ENCODE measurements at places on chromosomes 2 and 18. TPM values are rescaled to one million over a fixed set of nuclear protein-coding genes. Genes with fewer than 3 reads are reported as not detected.

IL36RN gene
- total RNA-seq: not detected

ASXL3 gene
- total RNA-seq: 16.3 TPM

GRCh38 chr2:181462033-181462432, 4.8 kb downstream of the ITGA4 start:
- H3K4me3 ChIP-seq: no peak overlapping the region
- H3K4me1 ChIP-seq: no peaks in the 10 kb centered on the region
- peaks cover 15% of the 10 kb centered on the region for H3K27me3 ChIP-seq
- no peak overlapping the region for H3K27ac ChIP-seq
- no peak for DNase-seq
- no peaks in the 10 kb centered on the region for H3K36me3 ChIP-seq

DNA sequence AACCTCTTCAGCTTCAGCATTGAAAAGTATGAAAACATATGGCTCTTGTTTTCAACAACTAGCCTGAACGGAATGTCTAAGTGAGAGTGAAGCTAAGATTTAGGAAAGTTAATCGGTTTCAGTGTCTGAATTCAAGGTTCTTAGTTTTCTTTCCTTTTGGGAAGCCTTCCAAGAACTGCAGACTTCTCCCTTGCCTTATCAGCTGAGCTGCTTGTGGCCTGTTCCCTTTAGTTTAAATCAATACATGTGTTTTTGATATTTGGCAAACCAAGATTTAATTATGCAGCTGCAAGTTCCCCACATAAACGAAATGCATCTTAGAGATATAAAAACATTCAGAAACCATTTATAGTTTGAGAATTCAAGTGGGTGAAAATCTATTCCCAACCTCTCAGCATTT, 274.3 kb upstream of the NRP2 start:
- no peaks in the 10 kb centered on the region for H3K36me3 ChIP-seq
- H3K4me3 ChIP-seq: no peak overlapping the region
- no peaks in the 10 kb centered on the region for H3K27me3 ChIP-seq
- no peak overlapping the region for H3K27ac ChIP-seq
- peaks cover 9% of the 10 kb centered on the region for H3K4me1 ChIP-seq
